ENCODE measurements at places on chromosomes 7 and 10.
A peak's percentile ranks its signal among the peaks of the same experiment; 100 is the strongest.

GRCh38 chr7:8982338-8982992 is 549.1 kb downstream of the NXPH1 start:
- no peak for DNase-seq

DNA sequence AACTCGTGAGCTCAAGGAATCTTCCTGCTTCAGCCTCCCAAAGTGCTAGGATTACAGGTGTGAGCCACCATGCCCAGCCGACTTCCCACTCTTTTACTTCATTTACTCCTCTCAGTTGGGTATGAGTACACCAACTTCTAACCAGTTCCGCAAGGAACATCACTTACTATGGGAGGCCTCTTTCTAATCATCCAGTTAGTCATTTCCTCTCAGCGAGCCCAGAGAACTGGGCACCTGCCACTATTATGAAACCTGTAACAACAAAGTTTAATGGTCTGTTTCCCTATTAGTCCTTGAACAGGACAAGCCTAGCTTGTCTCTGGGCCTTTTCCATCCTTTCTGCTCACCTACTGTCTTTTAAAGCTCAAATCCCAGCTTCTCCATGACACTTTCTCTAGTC is 88.8 kb downstream of the DNMBP start:
- no peak for DNase-seq

DNA sequence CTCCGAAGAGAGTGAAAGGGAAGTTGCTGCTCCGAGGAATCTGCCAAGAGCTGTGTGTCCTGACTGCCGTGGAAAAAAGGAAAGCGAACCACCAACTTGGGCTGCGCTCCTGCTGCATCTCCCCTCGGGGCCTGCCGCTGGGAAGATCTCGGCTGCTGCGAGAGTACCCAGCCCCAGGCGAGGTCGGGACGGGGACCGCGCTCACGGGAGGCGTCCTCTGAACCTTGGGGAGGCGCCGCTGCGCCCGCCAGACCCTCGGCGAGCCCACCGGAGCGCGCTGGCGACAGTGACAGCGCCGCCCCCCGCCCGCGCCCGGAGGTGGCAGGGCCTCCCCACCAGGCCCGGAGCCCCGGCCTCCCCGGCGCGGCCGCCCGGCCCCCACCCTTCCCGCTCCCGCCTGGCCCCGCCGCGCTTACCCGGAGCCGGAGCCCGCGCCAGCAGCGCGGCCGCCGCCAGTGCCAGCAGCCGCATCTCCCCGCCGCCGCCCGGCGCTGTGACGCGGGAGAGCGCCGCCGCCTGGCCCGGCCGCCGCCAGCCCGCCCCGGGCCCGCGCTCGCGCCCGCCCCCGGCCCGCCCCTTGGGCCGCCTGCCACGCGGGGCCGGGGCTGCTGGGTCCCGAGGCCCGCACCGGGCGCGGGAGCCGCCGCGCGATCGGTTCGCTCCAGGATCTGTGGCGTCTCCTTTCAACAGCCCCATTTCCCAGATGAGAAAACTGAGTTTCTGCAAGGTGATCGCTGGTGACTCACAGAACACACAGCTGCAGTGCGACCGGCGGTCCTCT is at the start of gene VSTM4:
TSS of gene VSTM4 (minus strand) at position 508 of the 781 bp plus-strand sequence. CDS start at position 471, 37 bp downstream.
- no peak for DNase-seq

GRCh38 chr7:144854839-144855424 is 19.1 kb upstream of the TPK1 start:
- no peak for DNase-seq

DNA sequence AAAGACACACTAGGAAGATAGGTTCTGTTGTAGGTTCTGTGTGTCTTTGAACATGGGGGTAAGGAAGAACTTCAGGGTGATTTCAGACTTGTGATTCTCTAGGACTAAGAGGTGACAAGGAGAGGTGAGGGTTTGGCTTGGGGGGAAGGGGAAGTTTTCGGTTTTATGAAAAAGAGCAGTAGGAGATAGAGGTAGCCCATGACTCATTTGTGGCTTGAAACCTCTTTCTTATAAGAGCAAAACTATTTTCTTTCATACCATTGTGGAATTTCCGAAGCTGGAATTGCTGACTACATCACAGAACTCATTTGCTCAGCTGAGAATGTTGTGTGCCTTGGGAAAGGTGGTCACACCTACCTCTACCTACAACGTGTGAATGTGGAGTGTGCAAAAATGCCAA is 39.6 kb upstream of the IKZF1 start:
- DNase-seq, result no peak

DNA sequence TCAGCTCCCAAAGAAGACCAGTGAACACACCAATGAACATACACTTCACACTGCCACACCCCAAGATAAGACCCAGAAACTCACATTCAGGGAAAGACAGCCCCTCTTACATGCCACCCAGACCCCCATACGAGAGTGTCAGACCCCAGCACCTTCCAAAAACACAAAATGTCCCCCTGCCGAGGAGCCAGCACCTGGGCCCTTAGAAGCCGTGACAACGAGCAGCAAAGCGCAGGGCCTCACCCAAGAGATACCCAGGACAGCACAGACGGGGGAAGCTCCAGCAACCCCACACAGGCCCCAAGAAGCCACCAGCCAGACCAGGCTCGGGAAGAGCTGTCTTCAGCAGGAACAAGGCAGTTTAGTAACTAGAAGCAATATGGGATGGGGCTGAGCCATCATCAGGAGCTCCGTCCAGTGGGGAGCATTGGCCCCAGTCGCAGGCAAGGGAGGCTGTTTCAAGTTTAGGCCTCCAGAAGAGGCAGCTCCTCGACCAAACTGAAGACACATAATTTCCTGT is 243.6 kb downstream of the PTPRN2 start:
- DNase-seq, result no peak

DNA sequence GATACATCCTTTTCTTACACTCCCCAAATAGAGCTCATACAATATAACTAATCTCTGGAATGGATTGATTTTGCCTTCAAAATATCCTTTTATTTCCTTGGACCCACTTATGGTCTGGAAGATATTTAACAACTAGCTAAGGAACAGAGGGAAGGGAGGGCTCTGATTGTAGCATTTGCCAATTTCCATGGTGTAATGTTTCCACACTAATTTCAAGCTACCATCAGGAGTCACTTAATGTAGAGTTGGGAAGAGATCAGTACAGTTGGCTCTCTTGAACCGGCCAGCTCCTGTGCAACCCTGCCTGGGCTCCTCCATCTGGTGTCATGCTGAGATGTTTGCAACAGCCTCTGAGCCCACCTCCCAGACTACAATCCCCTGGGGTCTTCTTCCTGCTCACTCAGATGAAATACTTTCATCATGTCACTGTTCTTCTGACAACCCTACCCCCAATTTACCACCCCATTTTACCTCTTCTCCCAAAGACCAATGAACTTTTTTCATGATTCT is 8.0 kb upstream of the IL6 start:
- no peak for DNase-seq

DNA sequence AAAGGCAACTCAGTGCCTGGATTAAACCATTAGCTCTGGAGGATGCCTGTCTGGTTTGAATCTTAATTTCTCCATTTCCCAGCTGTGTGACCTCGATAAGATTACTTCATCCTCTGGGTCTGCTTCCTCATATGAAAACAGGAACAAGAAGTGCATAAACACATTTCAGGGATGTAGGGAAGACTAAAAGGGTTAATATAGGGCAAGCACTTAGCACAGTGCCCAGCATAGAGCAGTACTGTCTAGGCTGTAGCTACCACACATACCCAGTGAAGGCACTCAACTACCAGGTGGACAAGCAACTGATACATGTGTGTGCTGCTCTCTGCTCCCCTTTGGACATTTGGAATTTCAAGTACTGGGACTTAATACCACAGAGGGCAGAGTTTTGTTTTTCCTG is 85.4 kb downstream of the KCNMA1 start:
- no peak for DNase-seq

- DNase-seq, result peak; percentile 56
Observed at GRCh38 chr7:69373171-69374043, 224.9 kb upstream of the AUTS2 start.

DNA sequence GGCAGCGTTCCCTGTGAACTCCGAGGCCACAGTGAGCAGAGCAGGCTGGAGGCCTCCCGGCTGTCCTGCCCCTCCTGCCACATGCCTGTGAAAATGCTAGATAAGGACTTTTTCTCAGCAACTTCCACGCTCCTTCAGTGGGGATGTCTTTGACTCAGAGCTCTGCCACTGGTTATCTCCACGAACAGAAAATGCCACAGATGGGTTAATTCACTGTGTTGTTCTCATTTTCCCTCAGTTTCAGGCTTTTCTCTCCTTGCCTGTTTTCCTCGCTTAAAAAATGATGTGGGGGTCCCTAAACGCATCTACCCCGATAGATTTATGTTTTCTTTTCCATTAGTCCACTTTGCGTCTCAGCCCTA is 51.3 kb downstream of the IKZF1 start:
- DNase-seq, result no peak

GRCh38 chr7:129308047-129308446 is 83.2 kb downstream of the AHCYL2 start:
- no peak for DNase-seq

GRCh38 chr10:85542152-85542551 is 824.4 kb downstream of the GRID1 start:
- DNase-seq, result no peak

GRCh38 chr10:123909866-123910265 is 18.3 kb upstream of the CPXM2 start:
- no peak for DNase-seq

GRCh38 chr7:157018328-157018996 is 8.0 kb upstream of the MNX1 start:
- peak; percentile 39 for DNase-seq

DNA sequence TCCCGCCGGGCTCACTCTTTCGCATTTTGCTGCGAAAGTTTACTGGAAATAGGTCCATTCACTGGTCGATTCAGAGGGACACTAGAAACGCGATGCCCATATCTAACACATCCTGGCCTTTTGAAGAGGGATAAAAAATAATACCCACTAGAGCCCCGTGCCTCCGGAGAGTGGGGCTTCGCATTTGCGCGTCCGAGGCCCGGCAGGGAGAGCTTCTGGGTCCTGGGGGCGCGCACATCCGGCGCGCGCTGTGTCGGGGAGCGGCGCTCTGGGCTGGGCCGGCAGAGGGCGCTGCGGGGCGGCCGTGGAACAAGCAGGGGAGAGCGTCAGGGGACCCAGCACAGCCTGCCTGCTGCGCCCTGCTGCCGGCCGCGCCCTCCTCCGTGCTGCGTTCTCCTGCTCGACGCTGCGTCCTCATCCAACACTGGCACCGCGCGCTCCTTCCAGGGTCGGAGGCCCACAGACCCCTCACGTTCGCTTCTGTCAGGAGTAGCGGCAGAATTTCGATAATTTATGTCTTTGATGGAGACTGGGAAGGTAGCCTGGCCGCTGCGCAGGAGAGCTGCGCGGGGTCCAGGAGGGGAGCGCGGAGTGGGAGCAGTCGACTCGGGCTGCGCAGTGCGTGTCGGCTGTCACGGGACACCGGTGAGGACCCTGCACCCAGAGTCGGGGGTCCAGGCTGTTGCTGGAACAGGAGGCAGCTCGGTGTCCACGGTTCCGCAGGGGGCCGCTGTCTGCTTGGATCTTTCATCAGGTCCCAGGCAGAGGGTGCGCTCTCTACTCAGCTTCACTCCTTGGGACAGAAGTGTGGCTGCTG is 41.5 kb upstream of the ZNF32 start:
- DNase-seq, result peak; percentile 88

- DNase-seq, result no peak
Observed at GRCh38 chr7:149799397-149800168, 26.2 kb upstream of the ZNF467 start.

DNA sequence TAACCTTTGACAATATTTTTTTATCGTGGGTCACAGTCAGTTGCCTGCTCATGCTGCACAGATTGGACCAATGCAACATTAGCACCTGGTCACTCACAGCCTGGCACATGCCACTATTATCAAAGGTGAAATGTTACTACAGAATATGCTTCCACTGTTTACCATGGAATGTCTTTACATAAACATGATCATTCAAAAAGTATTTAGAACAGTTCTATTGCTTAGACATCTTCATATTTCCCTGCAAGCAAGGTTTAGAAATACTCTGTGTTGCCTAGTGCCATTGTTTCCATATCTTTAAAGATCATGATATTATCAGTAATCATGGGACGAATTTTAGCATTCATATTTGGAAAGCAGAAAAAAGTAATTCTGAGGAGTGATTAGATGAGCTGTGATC is 179.9 kb upstream of the CHRM2 start:
- DNase-seq, result no peak

- no peak for DNase-seq
Observed at GRCh38 chr10:9243941-9244411, 1189.5 kb downstream of the GATA3 start.

- no peak for DNase-seq
Observed at GRCh38 chr10:31263903-31264302, 55.1 kb upstream of the ZEB1 start.

GRCh38 chr10:58952747-58953466 is 223.5 kb upstream of the PHYHIPL start:
- DNase-seq, result no peak

GRCh38 chr7:112938863-112939573 is 147.6 kb downstream of the GPR85 start:
- DNase-seq, result peak; percentile 70
